NCI-H1417 treated with DMSO at 0.1 percent for 48 hours (cell line): ENCODE measurements at places on chromosomes 11 and 22.

DNA sequence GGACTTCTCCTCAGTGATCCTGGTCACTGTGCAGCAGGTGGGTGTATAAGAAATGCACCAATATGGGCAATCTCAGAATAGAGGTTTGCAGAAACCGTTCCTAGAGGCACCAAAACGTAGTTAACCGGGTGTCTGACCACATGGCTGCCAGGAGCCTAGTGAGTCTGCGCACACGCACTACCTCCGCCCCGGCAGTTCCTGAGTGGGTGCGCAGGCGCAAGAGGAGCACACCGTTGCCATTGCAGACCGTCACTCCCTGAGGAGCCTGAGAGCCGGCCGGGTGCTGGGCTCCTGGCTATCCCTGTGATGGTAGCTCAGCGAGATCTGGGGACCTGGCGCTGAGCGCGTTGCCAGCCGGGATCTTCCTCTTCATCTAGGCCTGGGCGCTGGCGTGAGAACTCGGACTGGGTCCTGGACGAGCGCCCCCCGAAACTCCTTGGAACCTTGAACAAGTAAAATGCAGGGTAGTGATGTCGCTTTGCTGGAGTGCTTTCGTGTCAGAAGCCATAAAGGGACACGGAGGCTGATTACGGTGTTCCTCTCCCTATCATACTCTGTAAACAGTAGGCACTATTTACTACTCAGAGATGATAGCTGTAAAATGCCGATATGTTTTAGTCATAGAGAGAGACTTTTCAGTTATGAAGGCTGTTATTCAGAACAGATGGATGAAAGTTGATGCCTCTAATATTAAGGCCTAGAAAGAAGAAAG is at the start of gene MS4A13:
Gene MS4A13, plus strand, starts transcription at position 249 of the 712 bp plus-strand sequence. CDS start 2,692 bp downstream, outside the sequence.
- no peak for DNase-seq

GRCh38 chr11:26063915-26064314 is 268.0 kb upstream of the ANO3 start:
- DNase-seq: no peak

- DNase-seq: no peak
These were observed 301.4 kb upstream of the PDGFD start for GRCh38 chr11:104465321-104465720.

DNA sequence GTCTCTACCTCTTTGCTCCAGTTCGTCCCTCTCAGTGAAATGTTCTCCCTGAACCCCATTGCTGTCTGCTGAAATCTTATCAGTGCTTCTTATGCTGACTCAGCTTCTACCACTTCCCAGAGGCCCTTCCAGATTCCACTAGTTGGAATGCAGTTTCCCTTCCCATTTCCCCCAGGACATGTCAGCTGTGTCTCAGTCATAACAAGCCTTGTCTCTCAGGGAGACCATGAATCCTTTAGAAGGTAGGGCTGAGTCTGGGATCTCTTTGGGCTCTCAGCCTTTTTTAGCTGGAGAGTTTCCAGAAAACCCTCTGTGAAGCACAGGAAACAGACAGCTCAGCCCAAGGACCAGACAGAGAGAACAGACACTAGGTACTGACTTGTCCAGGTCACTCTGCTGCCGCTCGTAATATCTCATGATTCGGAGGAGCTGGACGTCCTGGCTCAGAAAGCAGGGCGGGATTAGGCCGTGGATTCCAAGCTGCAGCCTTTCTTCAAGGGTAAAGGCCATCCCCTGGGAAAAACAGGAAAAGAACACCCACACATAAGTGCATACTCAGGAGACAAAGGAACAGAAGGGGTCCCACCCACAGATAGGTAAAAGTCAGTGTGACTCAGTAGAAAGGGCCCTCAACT is 113.0 kb downstream of the ME3 start:
- no peak for DNase-seq

GRCh38 chr11:45737056-45737455 is 67.9 kb upstream of the SLC35C1 start:
- DNase-seq: no peak

- no peak for DNase-seq
These were observed 696.0 kb upstream of the CCDC179 start for GRCh38 chr11:23556163-23556750.

GRCh38 chr11:67633758-67634365 is 4.1 kb upstream of the NUDT8 start:
- no peak for DNase-seq

DNA sequence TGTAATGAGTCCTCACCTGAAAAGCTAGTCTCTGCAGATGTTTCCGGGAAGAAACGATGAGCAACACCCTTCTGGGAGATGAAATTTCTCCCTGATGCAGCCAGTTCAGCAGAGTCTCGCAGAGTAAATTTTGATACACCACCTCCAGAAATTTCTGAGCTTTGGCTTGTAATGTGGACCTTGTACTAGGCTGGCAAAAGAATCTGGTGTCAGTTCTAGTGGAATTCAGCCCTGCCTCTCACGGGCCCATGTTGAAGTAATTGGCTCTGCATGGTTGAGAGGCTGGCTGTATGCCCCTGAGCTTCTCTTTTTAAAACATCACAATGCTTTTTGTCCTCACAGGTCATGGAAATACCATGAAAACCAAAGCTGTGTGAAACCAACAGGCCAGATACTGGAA is at the start of gene GLYAT:
Gene GLYAT, minus strand, starts transcription at position 125 of the 400 bp plus-strand sequence. CDS start 7,447 bp downstream, outside the sequence.
- DNase-seq: no peak

GRCh38 chr22:49330421-49331222 is 497.1 kb downstream of the BRD1 start:
- DNase-seq: no peak
